Activated naive CD4-positive, alpha-beta T cell treated with anti-CD3 and anti-CD28 coated beads, Interleukin-2, amount 50 U/mL, for 16 hours (primary cell): ENCODE measurements at places on chromosomes 16 and 17.

- no peak for DNase-seq
Observed at GRCh38 chr17:58760248-58760647, 4.6 kb downstream of the PPM1E start.

DNA sequence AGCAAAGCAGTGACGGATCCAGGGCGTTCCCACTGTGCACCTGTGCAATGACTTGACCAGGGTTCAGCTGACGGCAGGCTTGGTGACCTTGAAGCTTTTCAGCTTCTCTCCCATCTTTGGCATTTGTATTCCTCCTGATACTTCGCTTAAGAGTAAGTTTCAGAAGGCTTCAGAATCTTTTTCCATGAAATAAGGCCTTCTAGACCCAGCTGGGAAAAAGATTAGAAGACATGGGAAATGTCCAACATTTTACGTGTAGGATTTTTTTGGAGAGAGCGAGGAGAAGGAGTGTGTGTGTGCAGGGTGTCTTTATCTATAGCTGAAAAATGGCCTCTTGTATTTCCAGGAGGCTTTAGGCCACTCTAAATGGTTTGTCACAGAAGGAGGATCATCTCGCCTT is 104.1 kb downstream of the BANP start:
- DNase-seq: no peak

- no peak for DNase-seq
Observed at GRCh38 chr17:79765708-79766107, 12.2 kb upstream of the CBX2 start.

GRCh38 chr16:58518083-58518979 is 3.0 kb downstream of the SETD6 start:
- no peak for DNase-seq

GRCh38 chr16:66378741-66379570 is 12.5 kb downstream of the CDH5 start:
- no peak for DNase-seq

DNA sequence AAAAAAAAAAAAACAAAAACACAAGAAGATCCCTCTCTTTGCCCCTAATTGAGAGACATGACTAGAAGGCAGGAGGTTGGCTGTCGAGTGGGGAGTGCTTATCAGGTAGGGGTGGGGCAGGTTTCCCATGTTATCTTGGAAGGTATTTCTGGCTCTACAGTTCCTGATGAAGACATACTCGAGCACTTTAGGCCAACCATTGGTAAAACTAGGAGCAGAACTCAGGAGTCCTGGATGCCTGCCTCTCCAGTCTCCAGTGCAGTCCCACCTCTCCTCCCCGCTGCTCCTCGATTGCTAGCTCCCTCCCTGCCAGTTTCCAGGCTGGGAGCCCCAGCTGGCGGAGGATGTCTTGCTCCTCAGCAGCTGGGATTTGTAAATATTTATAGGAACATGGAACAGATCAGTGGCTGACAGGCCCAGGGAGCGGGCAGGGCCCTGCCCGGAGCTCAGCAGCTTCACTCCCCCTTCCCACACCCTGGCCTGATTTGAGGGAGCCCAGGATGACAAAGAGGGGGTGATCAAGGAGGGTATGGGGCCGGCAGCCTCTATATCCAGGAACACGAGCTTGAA is 11.4 kb upstream of the C1QL1 start:
- no peak for DNase-seq

GRCh38 chr16:83830769-83831455 is 23.1 kb downstream of the HSBP1 start:
- no peak for DNase-seq

- DNase-seq: no peak
Observed at GRCh38 chr17:31461227-31461810, 69.8 kb downstream of the RAB11FIP4 start.

DNA sequence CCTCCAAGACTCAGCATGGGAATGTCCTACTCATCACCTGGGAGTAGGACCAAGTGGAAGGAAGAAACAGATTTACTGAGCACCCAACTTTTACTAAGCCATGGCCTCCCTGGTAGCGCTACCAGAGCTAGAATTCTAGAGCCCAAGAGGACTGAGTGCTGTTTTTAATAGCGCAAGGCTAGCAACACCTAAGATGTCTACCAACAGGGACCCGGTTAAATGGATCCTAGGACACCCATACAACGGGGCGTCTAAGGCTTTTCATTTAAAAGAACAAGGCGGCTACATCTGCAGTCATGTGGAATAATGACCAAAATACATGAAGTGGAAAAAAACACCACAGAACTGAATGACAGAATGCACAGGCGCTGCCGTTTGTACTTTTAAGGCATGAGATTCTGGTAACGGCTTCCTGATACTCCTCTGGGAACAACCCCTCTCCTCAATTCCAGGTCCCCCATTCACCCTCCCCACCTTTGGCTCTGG is 5.1 kb downstream of the GGA2 start:
- no peak for DNase-seq

DNA sequence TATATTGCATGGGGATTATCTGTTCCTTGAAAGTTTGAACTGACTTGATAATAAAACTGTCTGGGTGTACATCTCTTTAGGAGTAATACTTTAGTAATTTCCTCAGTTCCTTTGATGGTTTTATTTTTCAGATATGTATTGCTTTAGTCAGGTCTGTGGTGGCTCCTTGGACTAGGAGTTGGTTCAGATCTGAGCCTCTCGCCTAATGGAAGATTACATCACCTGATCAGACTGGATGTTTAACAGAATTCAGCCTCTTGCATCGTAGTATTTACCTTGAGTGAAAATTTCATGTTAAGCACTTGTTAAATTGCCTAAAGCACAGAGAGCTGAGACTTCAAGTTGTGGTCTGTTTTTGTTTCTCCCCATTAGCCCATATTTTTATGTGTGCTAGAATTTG is 267.3 kb downstream of the MAP2K4 start:
- no peak for DNase-seq

DNA sequence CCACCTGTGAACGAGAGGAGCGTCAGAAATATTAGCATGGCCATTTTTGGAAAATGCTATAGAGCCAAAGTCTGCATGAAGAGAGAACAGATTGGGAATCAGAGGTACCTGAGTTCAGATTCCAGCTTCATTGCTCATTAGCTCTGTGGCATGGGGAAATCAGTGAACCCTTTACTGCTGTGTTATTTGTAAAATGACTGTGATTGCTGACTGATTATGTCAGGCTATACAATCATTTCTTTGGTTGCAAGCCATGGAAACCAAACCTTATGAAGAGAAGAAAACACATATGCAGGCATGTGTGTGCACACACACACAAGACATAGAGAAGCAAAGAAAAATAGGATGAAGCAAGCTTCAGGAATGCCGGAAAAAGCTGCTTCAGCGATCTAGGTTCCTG is 101.4 kb upstream of the HSBP1 start:
- DNase-seq: no peak

GRCh38 chr16:9378876-9379275 is 287.4 kb downstream of the HAPSTR1 start:
- DNase-seq: no peak

GRCh38 chr16:86319585-86320236 is 190.6 kb upstream of the FOXF1 start:
- no peak for DNase-seq

DNA sequence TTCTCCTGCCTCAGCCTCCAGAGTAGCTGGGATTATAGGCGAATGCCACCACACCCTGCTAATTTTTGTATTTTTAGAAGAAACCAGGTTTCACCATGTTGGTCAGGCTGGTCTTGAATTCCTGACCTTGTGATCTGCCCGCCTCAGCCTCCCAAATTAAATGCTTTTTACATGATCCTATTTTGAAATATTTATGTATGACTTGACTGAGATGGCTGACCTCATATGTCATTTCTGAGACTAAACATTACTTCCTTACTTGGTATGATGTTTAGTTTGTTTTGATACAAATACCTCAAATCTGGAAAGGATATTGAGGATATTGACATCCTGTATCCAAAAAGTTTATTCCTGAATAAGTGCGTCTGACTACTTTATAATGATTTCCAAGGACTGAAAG is 11.9 kb downstream of the CALCOCO2 start:
- no peak for DNase-seq

GRCh38 chr17:76191896-76192295 is 48.4 kb downstream of the RNF157 start:
- DNase-seq: peak; percentile 41

DNA sequence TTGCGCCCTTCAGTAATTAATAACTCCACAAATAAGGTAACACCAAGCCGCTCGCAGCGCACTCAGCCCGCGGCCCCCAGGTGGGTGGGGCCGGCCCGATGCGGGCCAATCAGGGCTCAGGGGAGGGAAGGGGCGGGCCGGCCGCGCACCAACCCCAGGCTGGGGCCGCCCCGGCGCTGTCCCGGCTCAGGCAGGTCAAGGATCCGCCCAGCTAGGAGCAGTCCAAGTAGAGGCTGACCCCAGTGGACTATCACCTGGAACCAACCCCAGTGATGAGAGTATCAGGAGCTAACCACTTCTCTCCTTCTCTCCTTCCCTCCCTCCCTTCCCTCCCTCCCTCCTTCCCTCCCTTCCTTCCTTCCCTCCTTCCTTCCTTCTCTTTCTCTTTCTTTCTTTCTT is 110.8 kb downstream of the C16orf78 start:
- DNase-seq: no peak

DNA sequence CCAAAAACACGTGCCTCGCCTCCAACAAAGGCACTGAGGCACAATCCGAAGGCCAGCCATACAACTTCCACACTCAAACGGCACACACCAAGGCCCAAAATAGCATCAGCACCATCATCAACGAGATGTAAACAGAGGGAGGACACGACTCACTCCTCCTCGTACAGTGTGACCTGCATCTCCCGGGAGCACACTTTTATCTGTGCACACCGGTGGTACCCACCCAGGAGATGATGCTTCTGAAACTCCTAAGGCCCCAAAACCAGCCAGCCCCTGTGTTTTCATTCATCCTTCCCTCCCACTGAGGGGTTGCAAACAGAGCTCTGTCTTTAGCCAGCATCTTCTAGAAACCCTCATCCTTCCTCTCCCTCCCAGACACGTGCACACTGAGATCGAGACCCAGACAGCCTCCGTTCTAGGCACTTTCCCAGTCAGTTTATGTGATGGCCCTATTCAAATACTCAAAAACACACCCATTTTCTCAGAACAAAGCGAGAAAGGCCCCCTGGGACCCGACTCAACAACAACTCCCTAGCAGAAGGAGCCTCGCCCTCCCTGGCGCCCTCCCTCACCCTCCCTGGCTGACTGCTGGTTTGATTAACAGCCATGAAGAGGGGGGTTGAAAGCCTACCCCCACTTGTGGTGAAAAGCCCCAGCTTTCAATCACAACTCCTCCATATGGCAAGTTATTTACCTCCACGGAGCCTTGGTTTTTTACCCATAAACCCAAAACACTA is 76.3 kb downstream of the GAS7 start:
- DNase-seq: no peak

- no peak for DNase-seq
Observed at GRCh38 chr16:88554711-88555264, 15.4 kb upstream of the ZC3H18 start.

DNA sequence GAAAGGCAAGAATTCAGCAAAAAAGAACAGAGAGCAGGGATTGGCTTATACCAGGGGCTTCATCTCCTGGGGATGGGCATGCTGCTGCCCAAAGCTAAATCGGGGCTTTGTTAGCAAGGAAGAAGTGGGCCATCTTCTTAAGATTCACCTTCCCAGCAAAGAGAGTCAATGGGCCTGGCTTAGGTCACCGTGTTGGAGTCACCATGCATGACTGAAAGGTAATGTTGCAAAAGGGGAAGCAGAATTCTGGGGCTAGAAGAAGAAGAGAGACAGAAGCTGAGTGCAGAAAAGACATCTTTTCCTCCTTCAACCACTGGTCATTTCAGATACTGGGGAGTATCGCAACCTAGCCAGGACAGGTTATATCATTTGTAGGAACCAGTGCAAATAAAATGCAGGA is 76.3 kb upstream of the KIFC3 start:
- DNase-seq: no peak

DNA sequence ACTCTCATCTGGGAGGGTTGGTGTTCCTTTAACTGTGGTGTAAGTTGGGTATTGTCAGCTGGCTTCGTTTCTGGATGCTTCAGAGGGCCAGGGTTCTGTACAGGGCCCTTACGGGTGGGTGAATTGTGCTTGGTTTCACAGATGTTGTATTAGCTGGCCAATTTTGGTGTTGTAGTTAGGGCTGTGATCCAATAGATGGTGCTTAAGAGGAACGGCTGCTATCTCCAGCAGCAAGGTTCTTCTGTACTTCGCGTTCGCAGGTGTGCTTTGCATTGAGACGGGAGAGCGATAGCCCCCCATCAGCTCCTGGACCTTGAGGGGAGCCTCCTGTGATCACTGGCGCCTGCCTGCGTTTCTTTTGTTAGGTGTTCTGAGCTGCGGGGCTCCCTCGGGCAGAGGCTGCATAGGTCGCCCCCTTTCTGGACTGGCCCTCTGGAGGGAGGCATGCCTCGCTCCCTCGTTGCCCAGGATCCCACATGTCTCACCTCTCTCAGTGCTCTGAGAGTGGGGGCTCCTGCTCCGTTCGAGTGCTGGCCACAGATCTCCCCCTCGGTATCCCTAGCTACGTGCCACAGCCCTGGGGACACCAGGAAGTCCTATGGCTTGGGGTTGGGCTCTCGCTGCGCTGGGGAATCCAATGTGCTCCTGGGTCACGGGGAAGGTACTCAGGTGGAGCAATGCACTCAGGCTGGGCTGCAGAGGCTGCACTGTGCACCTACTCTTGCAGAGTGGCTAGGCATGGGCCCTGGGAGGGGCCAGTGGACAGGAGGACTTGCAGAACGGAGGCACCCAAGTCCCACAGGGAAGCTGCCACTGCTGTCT is 837 bp upstream of the PRDM7 start:
- no peak for DNase-seq

GRCh38 chr16:25896411-25896810 is 204.7 kb downstream of the HS3ST4 start:
- DNase-seq: no peak

DNA sequence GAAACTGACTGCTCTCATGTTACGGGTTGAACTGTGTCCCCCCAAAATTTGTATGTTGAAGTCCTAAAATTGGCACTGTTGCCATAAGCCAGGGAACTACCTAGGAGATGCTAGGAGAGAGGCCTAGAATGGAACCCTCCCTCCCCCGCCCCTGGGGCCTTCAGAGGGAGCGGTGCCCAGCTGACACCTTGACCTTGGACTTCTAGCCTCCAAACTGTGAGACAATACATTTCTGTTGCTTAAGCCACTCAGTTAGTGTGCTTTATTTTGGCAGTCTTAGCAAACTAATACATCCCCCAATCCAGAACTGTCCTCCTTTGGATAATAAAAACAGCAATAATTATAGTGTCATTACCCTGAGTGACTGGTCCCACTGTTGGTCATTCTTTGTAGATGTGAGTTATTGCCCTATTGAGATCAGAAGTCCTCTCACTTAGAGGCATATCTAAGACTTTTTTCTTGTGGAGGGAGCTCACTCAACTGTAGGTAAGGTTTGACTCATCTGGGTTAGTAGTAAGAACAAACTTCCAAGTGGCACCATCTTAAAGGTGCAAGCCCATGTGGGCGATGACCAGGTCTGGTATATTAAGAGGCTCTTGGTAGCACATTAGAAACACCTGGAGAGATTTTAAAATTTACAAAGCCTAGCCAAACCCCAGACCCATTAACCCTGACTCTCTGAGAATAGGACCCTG is 93.0 kb upstream of the HLF start:
- no peak for DNase-seq

GRCh38 chr17:37024181-37024637 is 75.5 kb downstream of the AATF start:
- no peak for DNase-seq

- DNase-seq: no peak
Observed at GRCh38 chr17:56707312-56708219, 114.1 kb downstream of the NOG start.
